Activated CD4-positive, alpha-beta T cell treated with anti-CD3 and anti-CD28 coated beads, Interleukin-2, amount 50 U/mL, for 1 hour (primary cell): ENCODE measurements at places on chromosomes 4 and X.

GRCh38 chrX:106933538-106933961 is 13.3 kb downstream of the CLDN2 start:
- no peak for DNase-seq

GRCh38 chr4:148632476-148632875 is 190.3 kb upstream of the NR3C2 start:
- no peak for DNase-seq

GRCh38 chr4:107718351-107718965 is 1.6 kb downstream of the PAPSS1 start:
- DNase-seq, result no peak

GRCh38 chr4:118352843-118353533 is at the start of gene PRSS12:
TSS of gene PRSS12 (minus strand) at chr4:118353003. CDS start at chr4:118352720, 283 bp downstream.
- peak; percentile 44 for DNase-seq

DNA sequence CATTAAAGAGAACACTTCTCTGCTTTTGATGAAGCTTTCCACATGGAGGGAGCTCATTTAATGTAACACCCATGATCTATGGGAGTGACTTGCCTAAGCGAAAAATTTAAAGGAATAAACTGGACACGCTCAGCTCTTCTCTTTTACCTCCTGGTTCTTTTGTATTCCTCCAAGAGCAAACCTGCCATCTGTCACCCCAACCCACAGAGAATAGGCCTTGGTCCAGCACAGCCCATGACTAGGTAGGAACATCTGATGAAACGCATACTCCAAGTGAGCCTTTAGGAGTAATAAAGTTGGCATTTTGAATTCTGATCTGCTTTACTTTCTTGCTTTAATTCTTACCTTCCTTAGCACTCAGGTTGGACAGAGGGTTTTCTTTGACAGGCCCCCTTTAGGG is 389.0 kb downstream of the HNRNPD start:
- DNase-seq, result no peak

GRCh38 chr4:154348657-154349056 is 142.9 kb downstream of the DCHS2 start:
- no peak for DNase-seq

GRCh38 chrX:71098951-71099506 is 3.4 kb downstream of the FOXO4 start:
- no peak for DNase-seq

GRCh38 chrX:130861462-130861861 is 41.5 kb downstream of the ENOX2 start:
- DNase-seq, result no peak

DNA sequence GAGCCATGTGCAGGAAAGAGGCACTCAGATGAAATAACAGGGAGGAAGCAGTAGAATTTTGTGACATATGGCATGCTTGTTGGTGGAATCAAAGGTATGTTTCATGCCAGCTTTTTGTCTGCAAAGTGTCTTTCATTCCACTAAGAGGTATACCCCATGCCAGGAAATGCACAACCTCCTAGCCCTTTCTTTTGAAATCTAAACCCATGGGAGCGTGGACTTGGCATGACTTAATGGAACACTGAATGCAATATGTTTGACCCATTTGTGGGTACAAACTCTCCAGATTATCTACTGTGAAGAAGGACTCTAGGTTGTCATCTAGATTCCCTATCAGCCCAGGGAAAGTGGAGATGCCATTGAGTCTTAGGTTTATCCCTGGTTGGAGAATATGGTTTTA is 338.3 kb upstream of the TEX13C start:
- DNase-seq, result no peak

DNA sequence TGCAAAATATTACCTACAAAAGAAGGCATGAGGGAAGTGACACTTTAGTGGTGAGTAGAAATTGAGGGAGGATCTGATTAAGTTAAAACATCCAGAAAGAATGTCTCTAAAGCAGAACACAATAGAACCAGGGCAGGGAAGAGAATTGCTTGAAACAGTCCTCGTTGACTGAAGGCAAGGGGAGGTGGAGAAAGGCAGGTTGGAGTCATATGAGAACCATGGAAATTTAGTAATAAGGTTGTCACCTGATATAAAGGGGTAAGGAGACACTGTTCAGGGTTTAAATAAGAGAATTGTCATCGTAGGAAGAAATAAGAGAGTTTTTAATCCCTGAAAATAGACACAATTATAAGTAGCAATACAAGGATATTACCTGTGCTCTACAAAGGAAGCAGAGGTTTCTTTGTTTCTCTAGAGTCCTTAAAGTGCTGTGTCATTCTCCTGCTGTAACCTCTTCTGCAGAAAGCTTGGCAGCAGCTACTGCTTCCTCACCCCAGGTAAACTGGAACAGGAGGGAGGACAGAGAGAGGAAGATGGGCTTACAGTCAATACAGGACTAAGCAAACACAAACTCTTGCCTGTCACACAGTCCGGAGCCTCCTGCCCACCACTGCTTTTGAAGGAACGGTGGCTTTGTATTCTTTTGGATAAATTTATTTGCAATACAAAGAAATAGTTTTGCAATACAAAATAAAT is 258.4 kb downstream of the PPARGC1A start:
- DNase-seq, result no peak
